Mesendoderm (in vitro differentiated cells): ENCODE measurements at places on chromosomes 5 and 9.

GRCh38 chr5:176653401-176654385 lies 6.4 kb downstream of the TSPAN17 start:
- DNase-seq = no peak

DNA sequence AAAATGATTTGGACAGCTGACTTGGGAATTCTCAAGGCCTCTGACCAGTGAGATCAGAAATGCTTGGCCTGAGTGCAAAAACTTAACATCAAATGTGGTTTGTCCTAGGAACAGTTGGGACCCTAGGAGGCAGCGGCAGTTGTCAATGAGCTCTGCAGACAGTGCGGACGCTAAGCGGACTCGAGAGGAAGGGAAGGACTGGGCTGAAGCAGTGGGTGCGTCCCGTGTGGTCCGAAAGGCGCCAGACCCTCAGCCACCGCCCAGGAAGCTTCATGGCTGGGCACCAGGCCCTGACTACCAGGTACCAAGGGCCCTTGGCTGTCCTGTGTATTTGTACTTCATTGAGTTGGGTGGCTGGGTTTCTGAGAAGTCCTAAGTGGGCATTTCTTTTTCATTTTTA lies 43.7 kb upstream of the POMT1 start:
- no peak for DNase-seq

DNA sequence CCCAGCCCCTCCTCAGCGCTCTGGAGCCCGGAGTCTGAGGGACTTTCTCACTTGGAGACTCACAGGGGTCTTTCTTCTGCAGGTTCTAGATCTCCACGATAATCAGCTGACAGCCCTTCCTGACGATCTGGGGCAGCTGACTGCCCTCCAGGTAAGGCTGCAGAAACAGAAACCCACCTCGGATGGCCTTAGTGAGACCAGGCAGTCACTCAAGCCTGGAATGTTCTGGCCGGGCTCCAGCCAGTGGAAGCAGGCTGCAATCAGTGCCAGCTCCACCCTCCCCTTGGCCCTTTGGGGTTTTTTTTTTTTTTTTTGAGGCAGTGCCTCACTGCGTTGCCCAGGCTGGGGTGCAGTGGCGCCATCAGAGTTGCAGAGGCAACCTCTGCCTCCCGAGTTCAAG lies 7.6 kb downstream of the LRSAM1 start:
- no peak for DNase-seq

- DNase-seq = no peak
Measured at GRCh38 chr5:93724791-93725190, 16.6 kb downstream of the POU5F2 start.

DNA sequence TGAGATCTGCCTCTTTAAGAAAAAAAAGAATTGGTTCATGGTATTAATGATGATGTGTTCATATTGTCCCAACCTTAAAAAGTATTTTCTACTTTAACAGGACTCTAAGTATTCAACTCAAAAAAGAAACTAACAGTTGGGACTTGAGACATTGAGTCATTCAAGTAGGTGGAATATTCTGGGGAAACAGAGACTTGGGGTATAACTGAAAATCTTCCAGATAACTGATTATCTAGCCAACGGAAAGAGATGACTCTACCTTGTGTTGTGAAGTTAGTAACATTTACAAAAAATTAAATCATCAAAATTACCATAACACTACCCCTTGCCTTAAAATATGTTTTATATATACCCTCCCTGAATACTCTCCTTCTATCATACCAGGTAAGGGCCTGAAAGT lies 19.1 kb downstream of the OXCT1 start:
- DNase-seq = no peak

DNA sequence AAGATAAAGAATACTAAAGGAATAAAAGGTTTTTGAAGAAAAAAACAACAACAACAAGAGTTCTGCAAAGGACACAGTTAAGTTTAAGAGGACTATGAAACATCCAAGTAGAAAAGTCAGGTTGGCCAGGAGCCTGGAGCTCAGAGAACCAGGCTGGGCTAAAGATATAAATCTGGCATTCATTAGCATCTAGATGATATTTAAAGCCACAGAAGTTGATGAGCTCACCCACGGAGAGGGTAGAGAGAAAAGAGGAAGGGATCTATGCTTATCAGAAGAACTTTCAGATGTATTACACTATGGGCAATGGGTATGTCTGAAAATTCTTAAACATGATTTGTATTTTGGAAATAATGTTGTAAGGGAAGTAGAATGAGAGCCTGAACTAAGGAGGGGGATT lies 9.9 kb downstream of the MIER3 start:
- peak; percentile 12 for DNase-seq

GRCh38 chr5:100746730-100747129 lies 156.4 kb downstream of the ST8SIA4 start:
- DNase-seq = no peak

DNA sequence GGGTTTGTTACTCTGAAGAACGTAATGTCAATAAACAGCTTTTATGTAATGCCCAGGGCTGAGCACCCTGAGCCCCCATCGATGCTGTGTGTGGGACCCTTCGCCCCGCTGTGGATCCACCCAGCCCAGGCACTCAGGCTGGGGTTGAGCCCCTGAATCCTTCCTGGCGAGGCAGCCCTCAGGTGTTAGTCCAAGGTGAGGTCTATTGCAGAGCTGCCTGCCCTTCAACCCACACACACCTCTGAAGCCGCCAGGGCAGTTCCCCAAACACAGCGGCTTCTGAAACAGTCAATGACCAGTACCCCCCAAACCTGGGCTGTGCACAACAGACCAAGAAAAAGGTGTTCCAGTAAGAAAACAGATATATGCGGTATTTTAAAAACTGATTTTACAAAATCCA lies 11.6 kb downstream of the DIPK1B start:
- DNase-seq = no peak

DNA sequence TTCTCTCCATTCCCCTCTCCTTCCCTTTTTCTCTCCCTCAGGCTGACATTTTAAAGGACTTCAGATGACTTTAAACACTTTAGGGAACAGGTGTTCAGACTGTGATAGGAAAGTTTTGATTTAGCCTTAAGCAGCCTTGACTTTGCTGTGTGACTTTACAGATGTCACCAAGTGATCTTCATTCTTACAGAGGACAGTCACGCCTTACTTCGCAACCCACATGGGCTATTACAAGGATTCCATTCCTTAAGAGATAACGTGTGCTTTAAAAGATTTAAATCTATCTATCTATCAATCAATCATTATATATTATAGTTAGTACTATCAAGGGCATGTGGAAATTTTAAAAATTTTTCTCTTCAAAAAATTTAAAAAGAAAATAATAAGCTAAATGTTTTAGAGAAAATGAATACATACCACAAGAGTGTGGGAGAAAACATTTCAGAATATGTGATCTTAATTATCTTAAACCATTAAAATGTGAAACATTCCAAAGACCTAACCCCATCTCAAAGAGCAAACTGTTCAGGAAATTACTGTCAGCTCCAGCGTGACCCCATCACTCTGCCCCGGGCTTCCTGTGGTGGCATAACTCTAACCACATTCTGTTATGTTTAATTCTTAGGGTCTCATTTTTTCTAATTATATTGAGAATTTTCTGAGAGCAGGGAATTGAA lies 530.5 kb downstream of the SEMA5A start:
- no peak for DNase-seq

GRCh38 chr5:56481428-56482357 lies 248.6 kb upstream of the ANKRD55 start:
- peak; percentile 66 for DNase-seq

DNA sequence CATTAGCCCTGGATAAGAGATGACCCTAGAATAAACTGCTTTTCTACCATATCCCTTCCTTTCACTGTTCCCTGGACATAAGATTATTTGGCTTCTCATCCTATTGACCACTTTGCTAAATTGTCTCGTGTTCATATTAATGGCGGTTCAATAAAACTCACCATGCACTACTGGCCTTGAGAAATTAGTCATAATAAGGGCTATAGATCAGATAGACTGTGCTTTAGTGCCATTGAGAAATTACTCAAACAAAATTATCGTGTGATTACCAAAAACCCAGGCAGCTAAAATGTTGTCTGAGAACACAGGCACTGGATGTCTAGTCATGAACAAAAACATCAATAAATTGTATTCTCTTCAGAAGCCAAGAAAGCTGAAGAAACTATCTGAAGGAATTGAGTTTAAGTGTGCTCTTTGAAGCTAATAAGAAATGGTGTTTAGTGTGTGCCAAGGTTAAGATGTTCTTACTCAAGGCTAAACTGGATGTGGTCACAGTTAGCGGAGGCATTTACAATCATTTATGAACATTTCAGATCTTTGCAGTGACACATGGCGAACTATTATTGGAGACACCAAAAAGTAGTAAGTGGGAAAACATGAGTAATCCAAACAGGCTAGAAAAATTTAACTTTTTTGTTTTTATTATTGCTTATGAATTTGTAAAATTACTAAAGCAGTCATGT lies 460.4 kb upstream of the RORB start:
- no peak for DNase-seq

- no peak for DNase-seq
Measured at GRCh38 chr9:127915801-127916719, 781 bp downstream of the ST6GALNAC4 start.

- no peak for DNase-seq
Measured at GRCh38 chr9:111572950-111573604, 26.4 kb downstream of the PTGR1 start.

- DNase-seq = peak; percentile 19
Measured at GRCh38 chr9:2570615-2571479, 50.7 kb upstream of the VLDLR start.

- DNase-seq = no peak
Measured at GRCh38 chr9:137748741-137749140, 128.8 kb upstream of the CACNA1B start.

- no peak for DNase-seq
Measured at GRCh38 chr9:89522261-89522958, 24.5 kb upstream of the SEMA4D start.

GRCh38 chr9:108382310-108382709 lies 473.5 kb downstream of the ACTL7B start:
- DNase-seq = no peak

GRCh38 chr5:65986796-65987195 lies 60.4 kb downstream of the ERBIN start:
- DNase-seq = no peak

GRCh38 chr5:133962131-133962530 lies 6.3 kb downstream of the C5orf15 start:
- DNase-seq = no peak

GRCh38 chr5:136127560-136127959 lies 5.1 kb upstream of the SMAD5 start:
- no peak for DNase-seq

DNA sequence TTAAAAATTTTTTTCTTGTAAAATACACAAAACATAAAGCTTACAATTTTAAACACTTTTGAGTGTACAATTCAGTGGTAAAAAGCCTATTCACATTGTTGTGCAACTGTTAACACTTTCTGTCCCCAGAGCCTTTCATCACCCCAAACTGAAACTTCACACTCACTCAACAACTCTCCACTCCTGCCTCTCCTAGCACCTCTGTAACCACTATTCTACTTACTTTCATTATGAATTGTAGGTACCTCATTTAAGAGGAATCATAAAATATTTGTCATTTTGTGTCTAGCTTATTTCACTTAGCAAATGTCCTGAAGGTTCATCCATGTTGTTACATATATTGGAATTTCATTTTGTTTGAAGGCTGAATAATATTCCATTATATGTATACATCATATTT lies 4.3 kb upstream of the ZNF510 start:
- no peak for DNase-seq

- DNase-seq = no peak
Measured at GRCh38 chr5:169272111-169272510, 28.8 kb downstream of the SLIT3 start.

DNA sequence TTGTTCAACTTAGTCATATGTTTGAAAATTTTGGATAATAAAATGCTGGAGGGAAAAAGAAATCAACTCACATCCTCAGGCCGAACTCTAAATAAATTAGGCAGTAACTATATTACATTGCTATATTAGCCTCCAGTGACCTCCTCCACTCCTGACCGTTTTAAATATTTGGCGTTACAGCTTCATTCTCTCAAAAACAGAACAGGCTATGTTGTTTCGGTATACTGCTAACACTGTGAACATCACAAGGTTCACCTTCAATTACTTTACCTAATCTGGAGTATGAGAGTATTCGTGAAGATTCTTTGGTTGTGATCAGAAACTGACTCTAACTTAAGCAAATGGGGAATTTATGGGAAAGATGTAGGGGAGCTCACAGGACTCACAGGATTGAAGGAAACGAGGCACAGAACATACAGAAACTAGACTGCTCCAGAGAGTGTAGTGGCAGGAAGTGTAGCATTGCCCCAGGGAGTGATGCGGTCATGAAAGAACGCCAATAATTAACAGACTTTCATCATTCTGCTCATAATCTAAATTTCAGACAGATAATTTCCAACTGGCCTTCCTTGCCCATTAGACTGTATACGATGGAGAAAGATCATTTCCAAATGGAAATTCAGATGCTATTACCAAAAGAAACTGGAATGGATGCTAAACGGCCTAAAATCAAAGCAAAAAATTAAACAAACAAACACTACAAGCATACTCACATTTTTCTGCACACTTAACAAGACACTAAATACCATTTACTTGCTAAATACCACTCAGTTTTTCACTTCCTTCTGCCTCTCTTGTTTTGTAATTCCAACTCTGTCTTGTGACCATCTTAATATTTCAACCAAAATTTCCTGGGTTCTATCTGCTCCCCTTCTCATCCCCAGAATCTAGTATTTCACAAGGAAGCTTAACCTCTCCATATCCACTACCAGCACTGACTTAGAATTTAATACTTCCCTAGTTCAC lies 110.1 kb upstream of the LPAR1 start:
- DNase-seq = no peak
